Stimulated activated CD8-positive, alpha-beta memory T cell treated with anti-CD3 and anti-CD28 coated beads, Interleukin-4, amount 100 ng/mL, for 4 hours (primary cell): ENCODE measurements at places on chromosomes 5 and 9.

- DNase-seq, result no peak
These were observed 2.0 kb upstream of the CXXC5 start for GRCh38 chr5:139646111-139646510.

GRCh38 chr5:170363671-170364070, 25.5 kb downstream of the KCNMB1 start:
- no peak for DNase-seq

GRCh38 chr5:28215091-28215490, 1176.7 kb upstream of the CDH9 start:
- no peak for DNase-seq

GRCh38 chr9:6763244-6763643, 5.5 kb downstream of the KDM4C start:
- no peak for DNase-seq

GRCh38 chr9:77946969-77947620, 84.5 kb downstream of the GNAQ start:
- no peak for DNase-seq

GRCh38 chr5:5421961-5422818, at the start of gene ICE1:
TSS of gene ICE1 (plus strand) at chr5:5422677. CDS start at chr5:5422916, 239 bp downstream.
- DNase-seq, result peak; percentile 90

GRCh38 chr5:6631441-6631840, 1.4 kb downstream of the NSUN2 start:
- DNase-seq, result no peak

DNA sequence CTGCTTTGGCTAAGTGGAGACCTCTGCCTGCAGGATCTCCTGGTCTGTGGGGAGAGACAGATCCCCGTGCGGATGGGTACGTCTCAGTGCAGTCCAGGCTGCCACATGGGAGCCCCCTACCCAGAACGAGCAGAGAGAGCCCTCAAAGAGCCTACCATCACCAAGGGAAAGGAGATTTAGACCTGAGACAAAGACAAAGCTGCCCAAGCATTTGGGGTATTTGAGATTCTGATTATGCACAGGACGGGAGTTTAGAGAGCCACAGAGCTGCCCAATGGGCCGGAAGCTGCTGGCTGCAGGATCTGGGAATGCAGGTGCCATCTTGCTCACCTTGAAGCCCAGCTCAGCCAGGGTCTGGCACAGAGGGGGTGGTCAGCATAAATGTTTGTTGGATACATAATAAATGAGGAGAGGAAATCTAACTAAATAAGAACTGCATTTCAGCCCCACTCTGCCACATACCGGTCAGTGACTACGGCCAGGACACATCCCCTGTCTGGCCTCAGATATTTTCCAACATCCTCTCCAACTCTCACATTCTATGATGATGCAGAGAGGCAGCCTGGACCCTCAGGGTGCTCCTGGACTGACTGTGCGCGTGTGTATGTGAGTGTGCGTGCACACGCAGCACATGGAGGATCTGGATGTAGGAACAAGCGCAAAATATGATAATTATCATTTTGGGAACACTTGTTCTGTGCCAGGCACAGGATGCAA, 157.8 kb downstream of the FGF18 start:
- no peak for DNase-seq

- DNase-seq, result no peak
These were observed 3.6 kb downstream of the RIC1 start for GRCh38 chr9:5632540-5632939.

DNA sequence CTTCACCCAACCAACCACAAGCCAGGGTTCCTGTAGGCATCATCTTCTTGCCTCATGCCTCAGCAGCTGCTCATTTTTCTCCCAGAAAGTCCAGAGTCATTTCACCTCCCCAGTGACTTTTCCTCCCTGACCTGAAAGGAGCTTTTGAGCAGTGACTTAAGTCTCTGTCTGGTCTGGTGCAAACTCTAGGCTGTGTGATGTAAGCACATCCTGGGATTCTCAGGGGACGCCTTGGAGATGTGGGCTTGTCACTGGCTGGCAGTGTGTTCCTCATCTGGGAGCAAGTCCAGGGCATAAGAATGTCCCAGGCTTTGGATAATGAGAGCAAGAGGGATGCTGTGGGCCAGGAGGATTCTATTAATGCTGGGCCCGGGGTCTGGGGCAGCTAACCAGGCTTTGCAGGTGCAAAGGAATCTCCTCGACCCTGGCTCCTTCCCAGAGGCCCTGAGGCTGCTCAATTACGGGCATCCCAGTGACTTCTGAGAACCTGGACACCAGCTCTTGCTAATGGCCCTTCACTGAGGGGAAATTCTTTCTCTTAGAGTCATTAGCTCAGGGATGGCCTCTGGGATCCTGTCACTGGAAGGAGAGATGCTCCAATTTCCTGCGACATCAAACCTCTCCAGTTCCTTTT, 211.0 kb upstream of the PANK3 start:
- DNase-seq, result no peak

- DNase-seq, result no peak
These were observed 119.5 kb downstream of the HMHB1 start for GRCh38 chr5:143931476-143931875.

GRCh38 chr5:9337928-9338595, 207.8 kb downstream of the SEMA5A start:
- DNase-seq, result no peak

- no peak for DNase-seq
These were observed 26.6 kb upstream of the CRB2 start for GRCh38 chr9:123329329-123329955.

DNA sequence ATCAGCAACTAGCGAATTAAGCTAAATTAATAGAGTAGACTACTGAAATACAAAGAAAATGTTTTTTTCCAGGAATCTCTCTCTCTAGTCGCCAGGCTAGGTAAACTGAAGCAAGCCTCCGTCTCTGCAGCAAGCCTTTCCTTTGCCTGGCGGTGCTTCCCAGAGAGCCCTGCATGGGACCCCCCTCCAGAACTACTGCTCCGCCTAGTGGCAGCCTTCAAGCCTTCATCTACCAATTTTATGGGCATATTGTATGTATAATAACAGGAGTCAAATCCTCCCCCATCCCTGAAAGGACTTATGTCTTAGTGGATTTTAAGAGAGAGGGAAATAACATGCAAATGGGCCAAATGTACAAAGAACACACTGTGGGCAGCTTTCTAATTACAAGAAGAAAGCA, 241.9 kb downstream of the SAXO1 start:
- DNase-seq, result no peak

DNA sequence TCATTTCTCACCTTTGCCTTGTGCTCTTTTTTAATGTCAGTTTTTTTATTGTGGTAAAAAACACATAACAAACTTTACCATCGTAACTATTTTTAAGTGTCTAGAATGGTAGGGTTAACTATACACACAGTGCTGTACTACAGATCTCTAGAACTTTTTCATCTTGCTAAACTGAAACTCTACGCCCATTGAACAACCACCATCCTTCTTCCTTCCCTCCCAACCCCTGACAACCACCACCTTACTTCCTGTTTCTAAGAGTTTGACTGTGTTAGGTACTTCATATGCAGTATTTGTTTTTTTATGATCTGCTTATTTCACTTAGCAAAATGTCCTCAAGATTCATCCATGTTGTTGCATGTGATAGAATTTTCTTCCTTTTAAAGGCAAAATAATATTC, 54.9 kb downstream of the PSAT1 start:
- DNase-seq, result no peak

GRCh38 chr5:40955313-40955712, 46.0 kb downstream of the C7 start:
- no peak for DNase-seq

- no peak for DNase-seq
These were observed 20.4 kb downstream of the ERGIC1 start for GRCh38 chr5:172854451-172854871.
